ENCODE measurements at places on chromosomes 11 and 22.

GRCh38 chr11:67270256-67271204 lies 4.3 kb downstream of the GRK2 start:
- DNase-seq, result no peak

DNA sequence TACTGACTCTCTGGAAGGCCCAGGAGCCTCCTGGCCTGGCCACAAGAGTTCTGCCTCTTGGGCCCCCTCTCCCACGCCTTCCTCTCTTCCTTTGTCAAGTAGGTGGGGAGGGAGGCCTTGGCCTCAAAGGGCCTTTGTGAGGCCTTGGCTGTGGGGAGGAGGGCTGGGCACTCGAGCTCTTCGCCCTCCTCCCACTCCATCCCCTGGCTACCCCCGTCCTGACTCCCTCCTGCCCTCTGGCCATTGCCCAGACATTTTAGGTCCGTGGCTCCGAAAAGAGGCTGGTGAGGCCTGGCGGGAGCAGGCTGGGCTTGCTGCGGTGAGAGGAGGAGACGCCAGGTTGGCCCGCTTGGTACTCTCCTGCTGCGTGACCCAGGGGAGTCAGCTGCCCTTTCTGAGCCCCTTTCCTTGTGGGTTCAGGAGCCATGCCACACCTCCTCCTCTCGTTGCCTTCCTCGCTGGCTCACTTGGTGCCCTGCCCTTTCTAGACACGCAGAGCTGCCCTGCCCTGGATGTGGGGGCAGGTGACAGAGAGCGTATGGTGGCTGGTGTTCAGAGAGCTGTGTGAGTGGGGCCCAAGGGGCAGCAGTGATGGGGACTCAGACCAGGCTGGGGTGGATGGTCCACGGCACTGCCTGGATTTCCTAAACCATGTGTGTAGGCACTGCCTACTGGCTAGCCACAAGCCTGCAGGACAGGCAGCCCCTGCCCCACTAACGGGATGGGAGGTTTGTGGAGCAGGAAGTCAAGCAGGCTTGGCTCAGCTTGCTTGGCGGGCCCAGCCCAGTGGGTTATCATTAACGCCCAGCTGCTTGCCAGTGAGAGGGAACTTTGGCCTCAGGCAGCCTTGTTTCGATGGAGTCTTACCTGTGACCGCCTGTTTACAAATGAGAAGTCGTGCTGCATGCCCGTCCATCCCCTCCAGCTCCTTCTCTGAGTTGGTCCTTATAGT lies 15.8 kb upstream of the OMP start:
- DNase-seq, result no peak

GRCh38 chr22:46105494-46106278 lies 44.6 kb upstream of the PPARA start:
- DNase-seq, result no peak

GRCh38 chr11:111414267-111414931 lies 35.3 kb upstream of the POU2AF1 start:
- DNase-seq, result no peak

DNA sequence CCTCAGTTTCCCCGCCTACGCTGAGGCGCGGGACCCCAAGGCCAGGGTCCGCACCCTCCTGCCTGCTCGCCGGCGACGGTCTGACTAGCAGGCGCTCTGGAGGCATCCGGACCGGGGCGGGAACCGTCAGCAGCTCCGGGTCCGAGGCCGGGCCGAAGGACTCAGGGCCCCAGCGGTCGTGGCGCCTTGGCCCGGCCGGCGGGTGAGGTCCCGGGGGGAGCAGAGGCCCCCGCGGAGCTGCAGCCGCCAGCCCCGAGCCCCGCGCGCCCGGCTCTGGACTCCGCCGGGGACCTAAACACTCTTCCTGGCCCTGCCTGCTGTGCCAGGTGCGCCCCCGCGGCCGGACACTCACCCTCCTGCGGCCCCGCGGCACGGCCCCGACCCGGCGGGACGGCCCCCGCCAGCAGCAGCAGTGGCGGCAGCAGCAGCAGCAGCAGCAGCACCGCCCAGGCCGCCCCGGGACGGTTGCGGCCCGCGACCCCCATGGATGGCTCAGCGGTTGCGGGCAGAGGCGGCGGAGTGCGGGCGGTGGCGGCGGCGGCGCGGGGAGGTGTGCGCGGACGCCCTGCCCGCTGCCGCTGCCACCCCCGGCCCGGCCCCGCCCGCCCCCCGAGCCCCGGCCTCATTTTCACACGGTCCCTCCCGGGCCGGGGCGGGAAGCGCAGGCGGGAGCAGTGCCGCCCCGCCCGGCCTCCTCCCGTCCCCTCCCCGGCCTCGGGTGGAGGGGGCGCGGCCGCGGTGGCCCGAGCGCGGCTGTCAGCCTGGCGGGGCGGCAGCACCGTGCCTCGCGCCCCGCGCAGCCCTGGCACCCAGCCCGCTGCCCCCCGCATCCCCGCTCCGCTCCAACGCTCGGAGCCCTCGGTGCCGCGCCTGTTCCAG lies at the start of gene SCUBE2:
Gene SCUBE2, minus strand, starts transcription at position 556 of the 879 bp plus-strand sequence. Its CDS starts 71 bp downstream, at position 485.
- no peak for DNase-seq

- DNase-seq, result peak; percentile 4
Observed at GRCh38 chr22:21051145-21051830, 5.5 kb downstream of the LRRC74B start.

DNA sequence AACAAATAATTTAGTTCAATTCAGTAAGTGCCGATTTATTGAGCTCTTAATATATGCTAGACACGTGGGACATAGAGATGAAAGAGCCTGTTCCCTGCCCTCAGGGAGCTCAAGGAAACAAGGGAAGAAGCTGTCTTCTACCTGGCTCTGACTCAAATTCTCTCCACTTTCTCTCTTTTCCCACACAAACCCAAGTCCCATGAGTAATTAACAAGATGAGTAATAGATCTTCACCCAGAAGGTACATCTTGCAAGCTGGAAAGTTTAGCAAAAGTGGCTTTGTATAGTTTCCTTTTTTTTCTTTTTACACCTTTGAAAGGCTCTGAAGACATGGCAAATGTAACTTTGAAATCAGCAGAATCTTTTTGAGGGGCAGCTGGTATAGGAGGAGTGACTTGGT lies 48.2 kb upstream of the CHST1 start:
- DNase-seq, result no peak

DNA sequence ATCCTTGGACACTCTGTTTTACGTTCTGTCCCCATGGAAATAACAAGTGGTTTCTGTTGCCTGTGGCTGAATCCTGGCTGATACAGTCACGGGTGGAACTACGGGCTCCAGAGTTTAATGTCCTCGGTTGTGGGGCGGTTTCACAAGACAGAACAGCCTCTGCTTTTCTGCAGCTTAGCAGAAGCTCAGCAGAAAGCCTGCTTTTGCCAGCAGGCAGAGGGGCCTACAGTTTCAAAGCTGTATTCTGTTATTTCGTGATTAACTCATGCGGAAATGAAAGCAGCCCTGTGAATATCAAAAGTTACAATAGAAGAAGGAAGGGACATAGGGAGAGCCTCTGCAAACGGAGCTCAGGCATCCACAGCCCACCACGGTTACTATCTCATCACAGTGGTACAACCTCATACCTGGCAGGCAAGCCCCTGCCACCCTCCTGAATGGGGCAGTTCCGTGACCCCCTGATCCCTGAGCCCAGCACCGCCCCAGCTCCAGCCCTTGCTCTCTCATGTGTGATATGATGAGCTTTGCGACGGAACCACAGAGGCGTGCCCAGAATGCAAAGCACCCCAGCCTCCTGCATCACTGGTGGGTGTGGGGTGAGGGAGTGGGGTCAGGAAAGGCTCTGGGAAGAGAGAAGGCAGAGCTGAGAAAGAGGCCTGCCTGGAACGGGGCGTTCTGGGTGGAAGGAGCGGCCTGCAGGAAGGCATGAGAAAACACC lies 360.6 kb downstream of the BRD1 start:
- no peak for DNase-seq

GRCh38 chr11:66347425-66348276 lies at the start of gene B4GAT1:
Gene B4GAT1, minus strand, starts transcription at chr11:66347629. Its CDS starts 84 bp downstream, at chr11:66347545.
- DNase-seq, result peak; percentile 72

DNA sequence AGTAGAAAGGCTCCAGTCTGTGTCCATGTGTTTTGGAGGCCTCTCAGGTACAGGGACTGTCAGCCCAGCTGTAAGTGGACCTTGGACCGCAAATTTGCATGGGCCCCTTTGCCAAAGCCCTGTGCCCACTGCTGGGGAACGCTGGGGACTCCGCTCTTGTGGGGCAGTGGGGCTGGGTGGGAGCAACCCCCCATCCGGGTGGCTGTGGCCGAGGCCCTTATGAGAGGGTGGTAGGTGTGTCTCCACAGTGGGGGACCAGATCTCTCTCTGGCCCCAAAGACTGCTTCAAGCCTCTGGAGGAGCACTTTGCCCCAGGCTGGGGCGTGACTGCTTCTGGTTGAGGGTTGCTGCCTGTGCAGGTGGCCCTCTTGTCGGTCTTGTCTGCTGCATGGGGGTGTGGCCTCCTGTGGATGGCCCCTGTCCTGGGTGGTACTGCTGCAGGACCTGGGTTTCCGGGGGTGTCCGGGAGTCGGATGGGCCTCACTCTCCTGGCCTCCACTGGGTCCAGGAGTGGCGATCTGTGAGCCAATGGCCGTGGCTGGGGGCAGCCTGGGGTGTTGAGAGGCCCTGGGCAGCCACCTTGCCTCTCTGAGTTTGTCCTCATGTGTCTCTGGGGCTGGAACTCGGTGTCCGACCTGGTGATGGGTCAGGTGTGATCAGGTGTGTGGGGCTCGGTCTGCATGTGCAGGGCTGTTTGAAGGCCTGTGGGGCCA lies 15.9 kb downstream of the KCNQ1 start:
- no peak for DNase-seq

GRCh38 chr11:81787584-81788049 lies 946.0 kb downstream of the FAM181B start:
- peak; percentile 73 for DNase-seq

DNA sequence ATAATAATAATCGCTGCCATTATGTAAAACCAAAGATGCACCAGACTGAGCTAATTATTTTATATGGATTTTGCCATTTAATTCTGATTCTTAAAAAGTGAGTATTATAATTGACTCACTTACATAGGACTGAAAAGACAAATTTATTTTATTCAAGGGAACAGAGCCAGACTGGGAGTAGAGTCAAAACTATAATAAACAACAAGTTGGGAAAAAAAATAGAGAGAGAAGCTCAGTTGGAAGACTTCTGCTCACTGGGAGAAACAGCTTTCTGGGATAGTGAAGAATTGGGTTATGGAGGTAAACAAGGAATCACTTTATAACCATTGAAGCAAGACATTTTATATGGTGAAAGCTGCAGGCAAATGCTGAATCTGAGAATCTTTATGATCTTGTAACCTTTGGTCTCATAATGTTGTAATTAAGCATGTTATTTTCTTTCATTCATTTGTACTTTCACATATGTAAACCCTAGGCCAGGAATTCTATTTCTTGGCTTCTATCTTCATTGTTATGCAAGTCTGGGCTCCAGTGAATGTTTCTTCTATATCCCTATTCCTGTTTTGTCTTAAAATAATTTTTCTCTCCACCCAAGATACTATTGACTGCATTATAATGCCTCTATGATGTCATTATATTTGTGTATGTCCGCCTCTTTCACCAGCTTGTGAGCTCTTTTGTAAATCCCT lies 725.3 kb upstream of the CCDC179 start:
- DNase-seq, result no peak

DNA sequence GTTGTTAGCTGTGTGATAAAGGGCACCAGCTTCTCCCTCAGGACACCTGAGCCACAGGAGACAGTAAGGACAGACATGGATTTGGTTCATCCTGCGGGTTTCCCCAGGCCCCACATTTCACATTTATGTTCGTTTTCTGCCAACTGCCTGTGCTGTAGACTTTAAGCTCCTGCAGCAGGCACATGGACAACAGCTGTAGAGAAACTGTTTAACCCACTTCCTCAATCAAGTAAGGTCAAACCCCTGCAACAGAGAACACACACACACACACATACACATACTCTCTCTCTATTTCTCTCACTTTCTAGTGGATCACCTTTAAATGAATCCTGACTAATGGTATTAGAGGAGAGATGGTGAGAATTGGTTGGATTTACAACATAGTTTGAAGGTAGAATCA lies 90.7 kb downstream of the C11orf87 start:
- no peak for DNase-seq

DNA sequence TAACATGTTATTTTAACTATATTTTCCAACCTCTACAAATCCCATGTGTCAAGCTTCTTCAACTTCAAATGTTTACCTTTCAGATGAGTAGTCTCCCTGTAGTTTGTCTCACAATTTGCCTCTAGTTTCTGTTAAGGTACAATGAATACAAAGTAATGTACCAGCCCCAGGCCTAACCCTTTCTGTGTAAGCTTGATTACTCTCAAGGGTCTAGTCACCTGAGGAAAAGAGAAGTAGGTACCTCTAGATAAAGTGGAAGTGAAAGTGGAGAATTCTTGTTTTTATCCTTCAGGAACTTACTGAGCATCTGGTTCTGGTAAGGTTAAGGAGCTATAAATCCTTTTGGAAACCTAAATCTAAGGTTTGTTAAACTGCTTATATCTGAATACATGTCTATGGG lies at the start of gene OR51A7:
Gene OR51A7, plus strand, starts transcription at position 300 of the 400 bp plus-strand sequence. CDS start 3,587 bp downstream, outside the sequence.
- DNase-seq, result no peak

DNA sequence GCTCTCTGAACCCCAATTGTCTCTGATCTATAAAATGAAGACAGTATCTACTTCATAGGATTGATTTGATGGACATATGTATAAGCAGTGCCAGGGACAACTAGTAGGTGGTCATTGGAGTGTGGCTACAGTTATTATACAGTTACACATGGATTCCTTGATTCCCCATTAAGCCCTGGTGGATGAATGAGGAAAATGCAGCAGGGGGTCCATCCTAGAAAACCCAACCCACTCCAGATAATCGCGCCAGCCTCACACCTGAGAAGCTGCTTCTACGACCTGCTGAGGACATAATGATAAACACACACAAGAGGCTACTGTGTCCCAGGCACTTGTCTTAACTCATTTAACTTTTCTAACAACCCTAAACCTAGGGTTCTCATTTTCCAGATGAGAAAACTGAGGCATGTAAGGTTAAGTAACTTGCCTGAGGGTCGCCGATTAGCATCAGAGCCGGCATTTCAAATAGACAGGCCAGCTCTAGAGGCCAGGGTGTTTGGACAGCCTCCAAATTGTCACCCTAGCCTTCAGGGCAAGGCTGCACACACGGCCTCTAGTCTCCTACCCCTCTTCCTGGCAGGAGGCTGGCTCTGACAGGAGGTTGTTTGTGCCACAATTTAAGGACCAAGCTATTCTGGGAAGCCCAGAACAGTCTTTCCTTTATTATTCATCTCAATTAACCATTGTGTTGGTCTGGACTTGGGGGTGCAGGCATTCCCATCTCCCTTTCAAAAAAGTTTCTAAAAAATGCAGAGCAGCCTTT lies 3.8 kb upstream of the C11orf91 start:
- DNase-seq, result no peak
